ENCODE measurements at places on chromosomes 11 and 22.

GRCh38 chr11:12295943-12296342 lies 81.4 kb upstream of the PARVA start:
- DNase-seq: no peak

GRCh38 chr22:39949964-39950737 lies 10.0 kb upstream of the TMA7B start:
- no peak for DNase-seq

DNA sequence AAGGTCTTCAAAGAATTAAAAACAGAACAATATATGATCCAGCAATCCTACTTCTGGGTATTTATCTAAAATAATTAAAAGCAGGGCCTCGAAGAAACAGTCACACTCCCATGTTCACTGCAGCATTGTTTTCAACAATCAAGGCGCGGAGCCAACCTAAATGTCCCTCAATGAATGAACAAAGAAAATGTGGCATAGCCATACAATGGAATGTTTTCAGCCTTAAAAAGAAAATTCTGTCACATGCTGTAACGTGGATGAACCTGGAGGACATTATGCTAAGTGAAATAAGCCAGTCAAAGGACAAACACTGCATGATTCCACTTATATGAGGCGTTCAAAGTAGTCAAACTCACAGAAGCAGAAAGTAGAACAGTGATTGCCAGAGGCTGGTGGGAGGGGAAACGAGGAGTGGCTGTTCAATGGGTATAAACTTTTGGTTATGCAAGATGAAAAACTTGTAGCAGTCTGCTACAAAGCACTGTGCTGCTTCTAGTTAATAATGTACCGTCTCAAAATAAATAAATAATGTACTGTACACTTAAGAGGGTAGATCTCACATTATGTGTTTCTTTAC lies 41.2 kb downstream of the SNX19 start:
- no peak for DNase-seq

DNA sequence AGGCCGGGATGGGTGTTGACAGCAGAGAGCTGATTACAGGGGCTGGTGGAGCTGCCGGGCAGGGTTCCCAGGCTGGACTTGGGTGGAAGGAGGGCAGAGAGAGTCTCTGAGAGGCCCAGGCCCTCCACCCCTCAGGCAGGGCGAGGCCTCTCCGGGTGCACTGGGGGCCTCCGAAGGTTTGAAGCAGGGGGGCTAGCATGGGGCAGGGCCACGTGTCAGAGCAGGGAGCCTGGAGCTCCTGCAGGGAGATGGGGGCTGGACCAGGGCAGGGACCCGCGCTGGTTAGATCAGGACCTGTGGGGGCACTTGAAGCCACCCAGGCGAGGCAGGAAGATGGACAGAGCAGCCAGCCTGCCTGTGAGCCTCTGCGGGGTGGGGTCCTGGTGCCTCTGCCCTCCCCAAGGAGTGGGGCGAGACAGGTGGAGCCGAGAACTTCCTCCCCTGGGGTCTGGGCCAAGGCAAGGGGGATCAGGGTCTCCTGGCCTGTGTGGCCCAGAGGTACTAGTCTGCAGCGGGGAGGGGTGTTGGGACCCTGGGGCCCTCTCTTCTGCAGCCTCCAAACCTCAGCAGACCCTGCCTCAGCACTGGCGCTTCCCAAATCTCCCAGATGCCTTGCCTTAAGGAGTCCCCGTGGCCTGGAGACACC lies 911 bp downstream of the PANX2 start:
- no peak for DNase-seq

All from WERI-Rb-1 (cell line).